Kidney epithelial cell (primary cell): ENCODE measurements at places on chromosomes 11 and 22.
A peak's percentile ranks its signal among the peaks of the same experiment; 100 is the strongest.

GRCh38 chr11:26575946-26576345, 3.9 kb upstream of the MUC15 start:
- DNase-seq: no peak

- no peak for DNase-seq
Measured at GRCh38 chr11:128893578-128894285, 2.6 kb downstream of the KCNJ5 start.

- DNase-seq: no peak
Measured at GRCh38 chr22:29230972-29231875, 25.5 kb downstream of the EMID1 start.

DNA sequence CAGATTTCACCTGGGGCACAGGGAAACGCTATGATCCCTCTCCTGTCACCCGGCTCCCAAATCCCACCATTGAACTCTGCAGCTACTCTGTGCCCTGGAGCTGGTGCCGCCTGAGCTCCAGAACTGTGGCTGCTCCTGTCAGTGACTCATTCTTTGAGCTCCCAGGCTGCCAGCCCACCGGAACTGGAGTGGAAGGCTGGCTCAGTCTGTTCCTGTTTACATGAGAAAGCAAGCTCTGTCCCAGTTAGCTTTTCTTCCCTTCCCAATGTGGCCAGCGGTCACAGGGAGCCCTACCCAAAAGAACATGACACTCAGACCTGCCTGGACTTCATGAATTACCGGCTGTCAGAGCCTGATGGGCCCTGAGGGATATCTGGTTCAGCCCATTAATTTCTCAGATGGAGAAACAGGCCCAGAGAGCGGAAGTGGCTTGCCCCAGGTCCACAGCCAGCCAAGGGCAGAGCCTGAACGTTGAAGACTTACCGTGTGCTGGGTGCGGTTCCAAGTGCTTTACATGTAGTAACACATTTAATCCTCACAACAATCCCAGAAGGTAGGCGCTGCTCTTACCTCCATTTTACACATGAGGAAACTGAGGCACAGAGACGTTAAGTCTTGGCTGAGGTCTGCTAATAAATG, 23.8 kb upstream of the IGSF22 start:
- peak; percentile 58 for DNase-seq

DNA sequence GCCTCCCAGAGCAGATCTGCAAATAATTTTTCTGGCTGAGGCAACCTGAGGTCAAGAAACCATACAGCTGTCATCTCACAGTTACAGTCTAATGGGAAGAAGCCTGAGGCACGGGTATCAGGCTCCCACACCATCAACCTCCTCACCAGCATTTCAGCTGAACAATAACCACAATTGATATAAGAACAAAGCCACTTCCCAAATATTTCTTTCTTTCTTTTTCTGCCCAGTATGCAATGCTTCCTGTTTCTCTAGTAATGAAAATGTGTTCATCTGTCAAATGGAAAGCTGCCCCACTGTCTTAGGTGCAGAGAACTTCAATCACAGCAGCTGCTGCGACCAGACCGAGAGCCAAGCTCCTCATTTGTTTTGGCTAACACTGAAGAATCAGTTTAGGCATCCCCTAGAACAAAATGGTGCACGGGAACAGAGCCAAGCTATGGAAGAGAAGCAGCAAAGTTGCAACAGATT, 108.4 kb downstream of the BLID start:
- no peak for DNase-seq

DNA sequence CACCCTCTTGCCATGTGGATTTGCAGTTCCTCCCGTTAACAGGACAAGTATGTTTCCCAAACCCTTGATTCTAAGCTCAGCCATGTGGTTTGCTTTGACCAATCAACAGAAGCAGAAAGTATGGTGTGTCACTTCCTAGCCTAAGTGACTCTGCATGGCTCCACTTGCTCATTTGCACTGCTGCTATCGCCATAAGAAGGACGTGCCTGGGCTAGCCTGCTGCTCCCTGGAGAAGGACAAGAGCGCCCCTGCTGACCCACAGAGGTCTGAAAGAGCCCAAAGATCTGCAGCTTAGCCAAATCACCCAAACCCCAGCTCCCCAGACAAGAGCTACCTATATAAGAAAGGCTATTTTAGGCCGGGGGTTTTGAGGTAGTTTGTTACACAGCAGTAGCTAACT, 18.0 kb downstream of the TBRG1 start:
- DNase-seq: no peak

DNA sequence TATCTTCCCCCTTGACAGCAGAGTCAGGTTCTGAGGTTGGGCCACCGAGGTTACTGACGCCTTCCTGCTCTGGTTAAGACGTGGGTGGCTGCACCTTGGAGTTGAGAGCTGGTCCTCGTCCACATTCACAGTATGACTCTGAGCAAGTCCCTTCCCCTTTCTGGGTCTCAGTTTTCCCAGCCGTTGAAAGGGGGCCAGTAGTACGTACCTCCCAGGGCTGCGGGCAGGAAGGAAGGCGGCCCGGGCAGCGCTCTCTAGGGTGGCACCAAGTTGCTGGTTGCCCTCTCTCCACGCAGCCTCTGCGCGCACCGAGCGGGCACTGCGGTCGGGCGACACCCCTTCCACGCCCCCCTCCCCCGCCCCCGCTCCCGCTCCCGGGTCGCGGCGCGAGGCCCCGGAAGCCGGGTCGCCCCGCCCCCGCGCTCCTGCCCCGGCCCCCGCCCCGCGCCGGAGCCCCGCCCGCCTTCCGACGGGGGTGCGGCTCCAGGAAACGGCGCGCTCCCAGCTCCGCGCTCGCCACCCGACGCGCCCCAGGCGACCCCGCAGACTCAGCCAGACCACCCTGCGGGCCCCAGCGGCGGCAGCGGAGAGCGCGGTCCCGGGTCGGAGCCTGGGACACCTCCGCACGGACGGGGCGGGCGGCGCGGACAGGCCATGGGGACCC, at the start of gene EHBP1L1:
EHBP1L1 (plus strand) TSS at position 486 of the 664 bp plus-strand sequence. CDS start 250 bp downstream, outside the sequence.
- no peak for DNase-seq
